ENCODE measurements at places on chromosomes 2 and 18.
A peak's percentile ranks its signal among the peaks of the same experiment; 100 is the strongest.

DNA sequence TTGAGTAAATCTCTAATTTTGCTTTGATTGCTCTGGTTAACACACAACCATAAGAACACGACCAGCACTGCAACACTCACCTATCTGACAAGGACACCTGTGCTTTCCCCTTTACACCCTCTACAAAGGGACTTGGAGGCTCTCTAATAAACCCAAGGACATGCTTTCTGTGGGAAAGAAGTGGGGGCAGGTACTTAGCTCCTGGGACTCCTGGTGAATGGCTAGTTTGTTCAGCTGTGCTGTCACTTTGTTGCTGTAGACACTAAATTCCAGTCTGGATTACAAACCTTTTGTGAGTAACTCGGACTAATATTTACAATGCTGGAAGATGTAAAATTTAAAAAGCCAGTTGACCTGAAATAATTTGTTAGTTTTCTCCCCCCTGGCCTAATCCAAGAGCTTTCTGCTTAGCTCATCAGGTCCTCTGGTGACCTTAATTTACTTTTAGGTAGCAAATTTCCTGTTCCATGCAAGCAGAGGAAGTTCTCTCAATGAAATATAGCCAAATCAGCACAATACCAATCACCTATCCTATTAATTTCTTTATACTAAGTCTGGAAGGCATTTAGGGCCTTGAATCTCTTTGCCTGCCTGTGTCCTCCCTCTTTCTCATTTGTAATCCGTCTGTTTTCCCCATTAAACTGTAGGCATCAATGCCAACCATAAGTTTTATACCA is 67.5 kb downstream of the PLCL1 start:
- no peak for DNase-seq

- peak; percentile 19 for DNase-seq
Measured at GRCh38 chr2:240811346-240812300, 8.4 kb downstream of the KIF1A start.

DNA sequence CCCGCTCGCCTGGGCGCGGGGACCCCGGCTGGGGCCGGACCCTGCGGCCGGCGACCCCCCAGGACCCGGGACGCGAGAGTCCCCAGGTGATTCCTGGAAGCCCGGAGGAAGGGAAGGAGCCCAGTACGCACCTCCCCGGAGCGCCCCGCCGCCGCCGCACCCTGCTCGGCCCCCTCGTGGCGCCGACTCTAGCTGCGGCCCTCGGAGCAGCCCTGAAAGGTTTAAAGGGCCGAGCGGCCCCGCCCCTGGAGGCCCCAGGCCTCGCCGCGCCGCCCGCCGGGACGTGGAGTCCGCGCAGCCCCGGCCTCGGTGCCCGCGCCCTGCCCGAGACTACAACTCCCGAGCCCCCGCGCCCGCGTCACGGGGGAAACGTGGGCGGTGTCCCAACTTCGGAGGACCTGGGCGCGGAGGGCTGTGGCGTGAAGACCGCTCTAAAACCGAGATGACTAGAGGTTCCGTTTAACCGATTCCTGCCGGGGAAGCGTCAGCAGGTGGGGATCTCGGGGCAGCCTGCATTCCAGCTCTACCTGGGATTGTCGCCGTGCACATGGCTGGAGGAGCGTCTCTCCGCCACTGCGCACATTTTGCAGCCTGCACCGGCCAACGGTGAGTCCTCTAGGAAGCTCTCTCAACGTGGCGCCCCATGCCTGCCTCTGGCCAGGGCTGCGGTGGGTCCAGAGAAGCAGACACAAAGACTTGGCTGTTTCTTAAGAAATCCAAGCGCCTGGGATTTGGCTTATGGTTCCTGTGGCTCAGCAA is at the start of gene TMEM150A:
Gene TMEM150A (minus strand): TSS at position 223 of the 759 bp plus-strand sequence. CDS start 750 bp downstream, outside the sequence.
- peak; percentile 94 for DNase-seq

GRCh38 chr2:57330447-57330846 is 716.2 kb upstream of the VRK2 start:
- DNase-seq, result no peak

DNA sequence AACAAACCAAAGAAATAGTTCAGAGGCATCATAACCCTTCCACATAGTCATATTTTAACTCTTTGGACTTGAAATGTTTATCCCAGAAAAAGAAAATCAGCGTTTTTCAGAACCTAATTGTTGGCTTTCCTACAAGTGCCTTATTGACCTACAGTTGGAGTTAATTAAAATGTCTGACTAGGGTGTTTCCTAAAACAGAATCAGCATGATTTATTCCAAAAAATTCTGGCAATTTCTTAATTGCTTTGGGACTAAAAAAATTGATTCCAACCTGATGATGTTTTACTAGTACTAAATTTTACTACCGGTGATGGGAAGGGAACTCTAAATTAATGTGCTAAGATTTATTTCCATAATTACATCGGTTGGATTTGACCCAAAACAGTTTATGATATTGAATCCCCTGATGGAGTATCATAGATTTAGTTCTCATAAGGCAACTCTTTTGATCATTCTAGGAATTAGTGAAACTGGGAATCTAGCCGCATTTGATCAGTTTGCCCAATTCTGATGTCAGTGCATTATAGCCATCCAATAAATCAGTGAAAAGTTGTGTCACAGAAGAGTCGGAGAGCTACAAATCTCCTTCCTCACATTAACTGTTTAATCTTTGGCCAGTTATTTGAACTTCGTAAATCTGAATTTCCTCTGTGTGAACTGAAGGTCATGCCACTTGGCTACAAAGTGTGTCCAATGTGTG is 134.3 kb upstream of the DSEL start:
- DNase-seq, result no peak

DNA sequence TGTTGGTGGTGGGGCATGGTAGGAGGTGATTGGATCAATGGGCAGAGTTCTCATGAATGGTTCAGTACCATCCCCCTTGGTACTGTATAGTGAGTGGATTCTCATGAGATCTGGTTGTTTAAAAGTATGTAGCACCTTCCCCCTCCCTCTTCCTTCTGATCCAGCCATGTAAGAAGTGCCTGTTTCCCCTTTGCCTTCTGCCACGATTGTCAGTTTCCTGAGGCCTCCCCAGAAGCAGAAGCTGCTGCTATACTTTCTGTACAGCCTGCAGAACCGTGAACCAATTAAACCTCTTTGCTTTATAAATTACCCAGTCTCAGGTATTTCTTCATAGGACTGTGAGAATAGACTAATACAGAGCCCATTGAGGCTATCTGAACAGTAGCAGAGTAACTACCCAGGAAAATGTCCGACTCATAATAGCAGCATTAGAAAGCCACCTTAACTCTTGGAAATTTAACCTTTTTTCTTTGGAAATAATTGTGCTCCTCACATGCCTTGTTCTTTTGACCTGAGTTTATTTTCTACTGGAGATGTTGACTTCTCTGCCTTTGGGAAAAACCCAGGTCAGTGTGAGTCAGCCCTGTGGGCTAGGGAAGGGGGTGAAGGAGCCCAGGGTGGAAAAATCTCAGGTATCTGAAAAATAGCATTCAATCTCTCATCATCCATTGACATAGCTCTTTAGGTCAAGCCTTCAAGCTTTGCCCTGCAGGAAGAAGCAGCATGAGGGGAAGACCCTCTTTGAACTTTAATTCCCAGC is 18.1 kb downstream of the CYP1B1 start:
- no peak for DNase-seq

GRCh38 chr2:202870431-202871299 is 901 bp downstream of the ICA1L start:
- peak; percentile 76 for DNase-seq

DNA sequence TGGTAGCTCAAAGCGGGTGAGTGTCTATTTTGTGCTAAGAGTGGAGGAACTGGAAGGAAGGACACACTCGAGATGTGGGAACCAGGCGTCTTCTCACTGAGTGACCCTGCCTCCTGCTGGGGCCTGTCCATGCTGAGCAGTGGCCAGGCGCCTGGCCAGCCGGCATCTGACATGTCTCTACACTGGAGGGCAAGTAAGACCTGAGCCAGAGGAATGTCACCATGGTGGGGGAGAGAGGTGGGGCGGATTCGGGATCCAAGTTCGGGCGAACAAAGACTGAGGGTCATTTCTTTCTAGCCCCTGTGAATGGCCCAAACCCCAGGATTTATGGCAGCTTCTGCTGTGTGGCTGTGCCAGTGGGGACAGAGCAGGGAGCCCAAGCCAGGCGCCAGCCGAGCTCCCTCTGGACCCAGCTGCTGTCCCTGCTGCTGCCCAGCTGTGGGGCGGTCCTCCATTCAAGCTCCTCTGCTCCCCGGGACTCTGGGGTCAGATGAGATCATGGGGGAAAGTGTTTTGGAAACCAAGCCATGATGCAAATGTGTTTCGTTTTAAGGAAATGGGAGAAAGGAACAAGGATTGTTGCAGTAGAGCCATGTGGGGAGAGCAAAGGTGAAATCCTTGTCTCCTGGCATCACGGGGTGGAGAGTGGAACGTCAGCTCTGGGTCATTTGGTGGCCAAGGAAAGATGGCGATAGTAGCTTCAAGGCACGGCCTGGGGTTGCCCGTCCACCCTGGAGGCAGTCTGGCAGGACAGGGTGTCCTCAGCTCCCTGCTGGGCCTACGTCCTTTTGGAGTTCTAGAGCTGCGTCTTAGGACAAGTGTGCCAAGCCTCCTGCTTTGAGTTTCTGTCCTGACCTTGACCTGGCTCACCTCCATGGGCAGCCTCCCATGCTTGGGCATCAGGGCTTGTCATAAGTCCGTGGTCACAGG is 8.1 kb downstream of the ACKR3 start:
- DNase-seq, result no peak

DNA sequence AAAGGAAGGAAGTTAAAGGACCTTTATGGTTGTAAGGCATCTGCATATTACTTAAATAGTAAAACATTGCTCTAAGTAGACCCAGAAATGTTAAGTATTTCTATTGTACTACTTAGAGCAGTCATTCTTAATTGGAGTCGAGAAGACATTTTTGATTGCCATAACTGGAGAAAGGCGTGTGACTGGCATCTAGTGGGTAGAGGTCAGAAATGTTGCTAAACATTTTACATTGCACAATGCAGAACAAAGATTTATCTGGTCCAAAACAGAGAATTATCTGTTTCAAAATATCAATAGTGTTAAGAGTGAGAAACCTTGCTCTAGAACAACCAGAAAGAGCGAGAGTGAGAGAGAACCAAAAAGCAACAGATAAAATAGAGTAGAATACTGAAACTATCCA is 23.3 kb upstream of the ROCK1 start:
- DNase-seq, result no peak

DNA sequence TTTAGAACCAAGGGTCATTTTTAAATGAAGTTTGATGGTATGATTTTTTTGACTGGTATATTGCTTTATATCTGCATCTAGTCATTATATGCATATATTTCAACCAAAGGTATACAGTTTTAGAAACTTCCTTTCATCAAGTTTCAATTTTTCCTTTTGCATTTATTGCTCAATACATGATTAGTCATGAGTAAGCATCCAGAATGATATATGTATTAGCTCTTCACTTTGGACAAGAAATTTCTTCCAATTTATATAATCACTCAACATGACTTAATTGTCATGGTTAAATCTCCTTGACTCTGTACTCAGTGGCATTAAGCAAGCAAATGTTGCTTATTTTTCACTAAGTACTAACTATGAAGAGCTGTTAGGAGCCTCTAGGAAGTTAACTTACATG is 123.6 kb downstream of the PLCL1 start:
- DNase-seq, result no peak

- no peak for DNase-seq
Measured at GRCh38 chr18:37741032-37741623, 175.5 kb upstream of the CELF4 start.

GRCh38 chr18:44679914-44680272 is 795 bp upstream of the SETBP1 start:
- peak; percentile 59 for DNase-seq

DNA sequence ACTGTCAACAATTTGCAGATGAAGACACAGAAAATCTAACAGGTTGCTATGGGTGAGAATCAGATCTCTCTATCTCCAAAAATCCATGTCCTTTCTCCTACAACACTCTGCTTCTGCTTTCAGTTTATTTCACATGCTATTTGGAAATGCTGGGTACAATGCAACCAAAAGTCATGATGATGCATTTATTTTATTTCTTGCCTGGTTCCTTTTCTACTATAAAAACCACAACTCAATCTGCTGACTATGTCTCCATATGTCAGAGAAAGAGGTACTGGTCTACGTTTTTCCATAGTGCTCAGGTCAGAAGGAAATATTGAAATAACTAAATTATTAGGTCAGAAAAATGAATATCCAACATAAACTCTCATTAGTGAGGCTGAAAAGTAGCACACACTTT is 20.5 kb downstream of the RAD51AP2 start:
- no peak for DNase-seq

- DNase-seq, result no peak
Measured at GRCh38 chr2:227921648-227922047, 50.2 kb downstream of the DAW1 start.

DNA sequence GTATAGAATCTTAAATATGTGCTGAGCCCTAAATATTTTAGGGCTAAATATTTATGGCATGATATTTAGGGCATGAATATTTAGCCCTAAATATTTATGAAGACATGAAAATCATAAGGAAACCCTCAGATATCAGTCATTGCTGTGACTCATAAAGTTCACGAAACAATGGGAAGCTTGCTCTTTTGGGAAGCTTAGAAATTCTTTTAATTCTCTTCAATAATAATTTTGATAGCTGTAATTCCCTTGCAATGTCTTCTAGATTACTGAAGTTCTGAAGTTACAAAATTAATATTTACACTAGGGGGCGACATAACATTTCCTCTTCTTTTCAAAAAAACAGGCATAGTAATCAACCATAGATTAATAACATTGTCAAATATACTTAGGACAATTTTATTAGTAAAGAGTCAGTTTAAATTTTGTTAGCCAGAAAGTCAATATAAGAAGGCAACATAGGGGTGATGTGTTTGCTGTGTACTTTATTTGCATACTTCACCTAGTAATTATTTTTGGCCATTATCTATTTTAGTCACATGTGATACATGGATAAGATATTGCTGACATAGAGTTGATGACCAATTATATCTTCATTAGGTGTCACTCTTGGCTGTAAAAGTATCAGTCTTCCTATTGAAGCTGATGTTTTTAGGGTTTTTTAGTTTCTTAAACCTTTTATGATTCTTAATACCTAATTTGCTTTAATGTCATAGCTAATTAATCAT is 13.2 kb downstream of the ZNF804A start:
- no peak for DNase-seq

DNA sequence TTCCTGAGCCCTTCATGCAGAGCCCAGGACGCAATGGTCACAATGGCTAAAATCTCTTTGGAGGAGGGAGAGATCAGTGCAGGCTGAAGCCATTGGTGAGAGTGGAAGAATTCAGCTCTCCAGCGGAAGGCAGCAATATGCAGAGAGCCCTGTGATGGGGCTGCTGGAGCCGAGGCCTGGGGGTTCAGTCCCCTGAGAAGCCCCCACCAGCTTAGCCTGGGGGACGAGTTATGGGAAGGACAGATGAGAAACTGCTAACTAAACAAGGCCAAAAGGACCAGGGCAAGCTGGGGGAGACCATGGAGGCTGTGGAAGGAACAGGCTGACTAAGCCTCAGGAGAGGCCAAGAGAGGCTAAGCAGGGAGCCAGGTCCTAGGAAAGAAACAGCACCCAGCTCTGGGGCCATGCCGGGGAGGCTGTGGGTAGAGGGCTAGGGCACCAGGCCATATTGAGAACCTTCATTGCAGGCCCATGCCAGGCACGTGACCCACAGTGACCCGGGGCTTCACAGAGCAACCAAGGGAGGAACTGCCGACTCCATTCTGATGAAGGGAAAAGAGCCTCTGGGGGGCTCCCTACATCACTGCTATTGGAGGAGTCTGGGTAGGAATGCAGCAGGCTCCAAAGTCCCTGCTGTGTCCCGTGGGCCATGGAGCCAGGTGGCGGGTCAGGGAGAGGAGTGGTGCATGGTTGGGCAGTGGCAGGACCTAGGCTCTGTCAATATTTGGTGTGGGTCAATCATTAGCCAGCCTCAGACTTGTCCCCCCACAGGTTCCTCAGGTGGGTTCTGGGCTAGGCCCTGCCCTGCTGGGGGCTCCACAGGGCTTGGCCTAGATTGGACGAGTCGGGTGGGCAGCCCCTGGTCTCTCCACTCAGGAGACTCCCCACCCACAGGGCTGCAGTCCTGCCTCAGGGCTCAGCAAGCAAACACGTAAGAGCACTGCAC is 19.8 kb downstream of the PROC start:
- DNase-seq, result no peak
